ENCODE measurements at places on chromosomes 2 and 18.

DNA sequence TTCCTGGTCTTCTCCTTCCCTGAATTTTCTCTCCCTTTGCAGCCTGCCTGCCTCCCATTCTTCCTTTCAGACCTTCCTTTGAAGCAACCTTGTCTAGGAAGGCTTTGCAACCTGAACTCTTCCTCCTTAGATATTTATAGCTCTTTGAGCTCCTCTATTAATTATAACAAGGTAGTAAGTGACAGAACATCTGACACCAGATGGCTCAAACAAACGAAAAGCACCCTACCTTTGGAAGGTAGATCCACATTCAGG, 57.2 kb upstream of the SLC1A4 start:
- DNase-seq = no peak

GRCh38 chr18:24009651-24010333, 4.8 kb upstream of the TTC39C start:
- no peak for DNase-seq

- no peak for DNase-seq
Observed at GRCh38 chr2:99867770-99868169, 274.6 kb downstream of the AFF3 start.

GRCh38 chr2:67566285-67566684, 169.2 kb downstream of the ETAA1 start:
- no peak for DNase-seq

GRCh38 chr2:20737505-20737904, 70.6 kb downstream of the GDF7 start:
- DNase-seq = no peak

DNA sequence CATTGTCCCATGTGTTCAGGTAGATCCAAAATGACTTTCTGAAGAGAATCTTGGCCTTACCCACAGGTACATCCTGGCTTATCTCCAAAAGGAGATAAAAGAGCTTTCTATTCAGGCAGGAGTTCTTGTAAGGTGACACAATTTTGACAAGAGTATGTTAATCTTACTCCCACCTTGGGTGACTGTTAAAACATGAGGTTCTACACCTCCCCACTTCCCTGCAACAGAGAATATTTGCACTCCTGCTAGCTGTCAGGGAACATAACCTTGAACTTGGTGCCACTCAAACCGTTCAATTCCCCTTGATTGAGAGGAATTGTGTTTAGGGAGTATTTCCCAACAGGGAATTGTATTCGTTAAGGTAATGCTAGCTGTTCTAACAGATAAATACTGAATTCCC, 372.5 kb upstream of the KLHL29 start:
- DNase-seq = no peak

GRCh38 chr2:195494451-195494850, 162.6 kb upstream of the SLC39A10 start:
- DNase-seq = no peak

DNA sequence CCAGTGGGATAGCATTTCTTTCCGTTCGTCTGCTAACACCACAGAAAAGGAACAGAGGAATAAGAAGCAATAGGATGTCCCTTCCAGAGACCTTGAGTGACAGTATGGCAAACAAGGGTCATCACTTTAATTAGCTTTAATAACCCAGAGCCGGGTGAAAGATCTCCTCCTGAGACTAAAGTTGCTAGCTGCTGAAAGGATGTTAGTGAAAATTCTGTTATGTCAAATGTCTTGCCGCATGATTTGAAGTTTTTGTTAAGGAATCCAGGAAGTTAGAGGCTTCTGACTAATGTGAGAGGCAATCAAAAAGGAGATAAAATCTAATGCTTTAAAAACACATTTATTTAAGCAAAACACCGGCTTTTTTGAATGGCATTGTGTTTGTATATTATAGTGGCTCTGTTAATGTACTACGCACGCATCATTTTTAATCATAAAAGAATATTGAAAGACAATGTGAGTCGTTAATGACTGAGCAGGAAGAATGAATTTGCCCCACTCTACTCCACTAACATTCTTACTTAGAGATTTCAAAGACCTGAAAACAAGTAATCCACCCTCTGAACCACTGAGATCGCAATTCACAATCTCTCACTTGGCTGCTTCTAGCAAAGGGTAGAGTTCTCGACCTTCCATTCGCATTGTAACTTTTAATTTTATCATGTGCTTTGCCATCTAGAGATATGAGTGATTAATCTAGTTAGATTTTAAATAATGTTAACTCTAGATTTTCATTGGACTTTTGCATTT, 536.6 kb downstream of the LRRTM4 start:
- no peak for DNase-seq

DNA sequence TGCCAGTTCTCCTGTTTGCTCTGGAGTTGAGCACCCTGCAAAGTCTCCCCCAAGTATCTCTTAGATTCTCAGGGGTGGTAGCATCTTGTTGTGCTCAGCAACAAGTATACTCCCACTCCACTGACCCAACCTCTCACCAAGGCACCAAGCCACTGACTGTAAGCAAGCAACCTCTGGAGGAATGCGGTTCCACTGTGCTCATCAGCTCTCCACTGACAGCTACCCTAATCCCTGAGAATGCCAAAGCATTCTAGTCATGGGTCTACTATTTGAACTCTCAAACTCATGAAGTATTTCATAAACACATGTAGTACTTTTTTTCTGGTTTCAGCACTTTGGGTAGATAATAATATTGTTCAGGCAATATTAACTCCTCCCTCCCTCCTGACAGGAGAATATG, 170.0 kb downstream of the EPHA4 start:
- DNase-seq = no peak

DNA sequence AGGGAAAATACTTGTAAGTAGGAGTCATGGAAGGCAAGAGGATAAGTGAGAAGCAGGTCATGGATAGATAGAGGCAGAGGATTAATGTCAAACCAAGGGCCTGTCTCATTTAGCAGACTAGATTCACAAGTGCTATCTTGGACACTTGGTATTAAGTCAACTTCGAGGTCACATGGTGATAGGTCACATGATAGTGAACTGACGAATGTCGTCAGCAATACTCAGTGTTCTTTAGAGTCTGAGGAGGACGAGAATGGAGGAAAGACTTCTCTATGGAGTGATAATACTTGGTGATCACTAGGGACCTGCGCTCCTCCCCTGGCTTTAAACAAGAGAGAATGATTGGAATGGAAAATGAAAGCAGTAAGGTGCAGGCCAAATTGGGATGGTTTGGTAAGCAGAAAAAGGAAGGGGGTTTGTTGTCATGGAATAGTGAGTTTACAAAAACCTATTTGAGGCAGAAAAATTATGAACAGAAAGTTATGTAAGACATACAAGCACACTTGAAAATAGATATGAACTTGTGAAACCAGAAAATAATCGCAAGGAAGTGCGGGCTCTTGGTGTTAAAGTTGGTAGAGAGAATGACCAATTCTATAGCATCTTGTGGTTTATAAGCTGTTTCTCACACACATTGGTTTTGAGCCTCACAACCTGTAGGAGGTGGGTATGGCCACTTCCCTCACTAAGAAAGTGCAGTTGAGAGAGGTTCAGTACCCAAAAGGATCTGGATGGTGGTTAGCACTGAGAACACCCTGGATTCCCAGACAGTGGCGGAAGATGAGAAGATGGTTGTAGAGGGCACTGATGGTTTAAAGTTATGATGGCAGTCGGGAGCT, 141.5 kb downstream of the WDSUB1 start:
- no peak for DNase-seq

GRCh38 chr2:43622931-43623451, 14.1 kb upstream of the PLEKHH2 start:
- no peak for DNase-seq

GRCh38 chr2:8589721-8590120, 92.1 kb upstream of the ID2 start:
- DNase-seq = no peak

GRCh38 chr2:138470941-138471340, 30.6 kb upstream of the SPOPL start:
- no peak for DNase-seq

DNA sequence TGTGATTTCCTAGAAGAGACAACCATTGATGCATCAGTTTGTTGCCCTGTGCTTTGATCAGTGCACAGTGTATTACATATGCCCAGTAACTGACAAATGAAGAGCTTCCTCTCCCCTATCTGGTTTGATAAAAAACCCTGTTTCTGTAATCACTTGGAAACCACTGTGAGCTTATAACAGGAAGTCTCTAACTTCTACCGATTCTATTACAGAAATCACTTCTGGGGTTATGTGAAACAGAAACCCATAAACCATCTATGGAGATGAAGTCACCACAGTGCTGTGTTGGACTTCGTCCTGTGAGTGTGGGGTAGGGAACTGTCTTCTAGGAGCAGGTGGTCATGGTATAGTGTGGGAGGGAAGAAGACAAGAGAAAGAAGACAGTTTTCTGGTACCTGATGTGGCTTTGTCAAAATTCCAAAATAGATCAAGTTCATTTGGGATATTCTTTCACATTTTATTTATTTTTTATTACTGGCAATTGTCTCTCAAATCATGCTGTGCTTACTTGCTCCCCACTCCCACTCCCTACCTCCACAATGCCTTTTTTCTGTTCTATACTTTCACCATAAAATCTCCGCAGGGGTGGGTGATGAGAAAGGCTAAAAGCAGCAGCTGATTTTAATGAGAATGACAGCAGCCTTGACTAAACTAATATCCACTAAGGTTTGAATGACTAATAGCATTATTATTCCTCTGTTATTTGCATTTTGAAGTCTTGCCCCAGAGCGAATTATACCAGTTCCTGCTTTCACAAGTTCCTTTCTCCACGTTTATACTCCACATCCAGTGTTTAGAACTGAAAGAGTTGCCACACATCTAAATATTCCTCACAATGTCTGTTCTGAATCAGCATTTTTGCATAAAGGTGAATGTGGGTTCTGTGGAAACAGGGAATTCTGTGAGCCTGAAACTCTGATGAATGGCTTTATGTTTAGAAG, 41.7 kb upstream of the RND3 start:
- DNase-seq = no peak

DNA sequence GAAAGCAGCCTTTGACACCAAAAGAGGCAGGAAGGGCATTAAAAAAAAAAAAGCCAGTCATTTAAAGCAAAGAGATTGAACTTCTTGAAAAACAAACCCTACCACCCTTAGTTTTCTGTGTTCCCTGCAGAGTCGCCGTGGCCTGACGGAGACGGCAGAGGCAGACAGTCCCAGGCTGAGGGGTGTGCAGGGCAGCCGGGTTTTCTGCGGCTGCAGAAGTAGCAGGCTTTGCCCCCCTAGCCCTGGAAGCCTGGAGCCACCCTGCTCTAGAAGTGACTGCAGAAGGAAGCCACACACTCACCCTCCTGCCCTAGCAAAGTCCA, 2.8 kb downstream of the INPP5D start:
- DNase-seq = no peak

DNA sequence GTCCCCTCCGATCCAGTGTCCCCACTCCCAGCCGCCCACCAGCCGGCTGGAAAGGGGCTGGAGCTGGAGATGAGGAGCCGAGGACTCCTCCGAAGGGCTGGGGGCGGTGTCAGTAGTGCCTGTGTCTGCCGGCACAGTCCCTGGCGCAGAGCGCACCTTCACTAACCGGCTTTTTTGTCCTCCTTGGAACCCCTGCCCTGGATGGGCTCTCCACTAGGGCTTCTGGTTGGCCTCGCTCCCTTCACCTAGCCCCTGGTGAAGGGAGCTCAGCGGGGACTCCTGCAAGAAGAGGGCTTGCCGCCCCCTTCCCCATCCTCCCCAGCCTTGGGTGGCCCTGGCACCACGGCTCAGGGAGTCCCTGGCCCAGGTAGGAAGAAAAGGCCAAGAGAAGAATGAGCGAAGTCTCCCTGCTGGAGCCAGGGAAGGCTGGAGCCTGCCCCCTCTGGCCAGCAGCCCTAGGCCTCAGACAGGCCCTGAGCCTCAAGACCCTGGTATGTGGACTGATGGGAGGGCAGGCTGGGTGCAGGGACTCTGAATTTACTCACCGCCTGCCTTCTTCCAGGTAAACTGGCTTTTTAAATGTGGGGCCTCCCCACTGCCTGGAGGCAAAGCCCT, 570 bp upstream of the ECEL1 start:
- no peak for DNase-seq

DNA sequence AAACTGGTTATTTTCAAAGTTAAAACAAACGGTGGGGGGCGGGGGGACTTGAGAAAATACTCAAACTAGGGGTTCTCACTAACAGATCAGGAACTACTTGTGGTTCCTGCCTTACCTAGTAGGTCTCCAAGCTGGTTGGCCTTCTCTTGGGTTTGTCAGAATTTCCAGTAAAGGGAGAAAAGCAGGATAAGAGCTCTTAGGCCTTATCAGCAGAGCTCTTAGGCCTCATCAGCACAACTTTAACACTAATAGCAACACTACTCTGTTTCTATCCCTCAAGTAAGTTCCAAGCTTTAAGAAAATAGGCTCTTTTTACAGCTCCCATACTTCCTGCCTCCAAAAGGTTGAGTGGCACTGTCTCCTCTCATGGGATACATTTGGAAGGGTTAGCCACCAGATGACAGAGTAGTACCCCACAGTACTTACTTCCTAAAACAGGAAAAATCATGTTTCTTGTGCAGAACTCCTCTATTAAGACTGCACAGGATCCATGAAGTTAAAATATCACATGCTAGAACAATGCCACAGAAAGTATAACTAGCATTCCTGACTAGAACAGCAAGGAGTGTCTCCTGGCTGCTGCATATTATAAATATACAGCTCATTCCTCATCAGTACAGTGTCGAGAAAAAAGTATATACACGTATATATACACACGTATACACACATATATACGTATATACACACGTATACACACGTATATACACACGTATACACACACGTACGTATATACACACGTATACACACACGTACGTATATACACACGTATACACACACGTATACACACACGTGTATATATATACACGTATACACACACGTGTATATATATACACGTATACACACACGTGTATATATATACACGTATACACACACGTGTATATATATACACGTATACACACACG, 6.1 kb downstream of the FBXO11 start:
- no peak for DNase-seq

DNA sequence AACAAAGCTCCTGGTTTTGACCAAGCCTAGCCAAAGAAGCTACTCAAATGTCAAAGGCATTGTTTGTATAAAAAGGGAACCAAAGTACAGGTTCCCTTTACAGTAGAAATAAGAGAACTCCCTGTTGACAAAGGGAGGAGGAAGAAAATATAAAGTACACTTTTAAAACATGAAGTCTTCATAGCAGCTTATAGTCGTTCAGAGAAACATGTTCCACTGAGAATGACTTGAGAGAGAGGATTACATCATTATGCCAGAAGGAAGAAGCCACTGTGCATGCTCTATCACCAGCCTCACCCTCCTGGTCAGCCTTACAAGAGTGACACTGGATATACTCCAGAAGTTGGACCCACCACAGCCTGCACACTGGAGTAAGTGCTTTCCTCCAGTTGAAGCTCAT, 2.5 kb upstream of the DHRS9 start:
- no peak for DNase-seq

GRCh38 chr2:238527565-238527964, 100.8 kb downstream of the ASB1 start:
- no peak for DNase-seq
